Neural crest cell (in vitro differentiated cells): ENCODE measurements at places on chromosomes 16 and 17. TPM values are rescaled to one million over a fixed set of nuclear protein-coding genes. Genes with fewer than 3 reads are reported as not detected.

CACNG4 gene
- 38.4 and 38.9 TPM in 2 replicates for total RNA-seq

PLD6 gene
- total RNA-seq: 0.23 TPM in 1 of 2 replicates, not detected in the other

CES3 gene
- 2.4 and 3.2 TPM in 2 replicates for total RNA-seq

NLRC3 gene
- 0.18 TPM in 1 of 2 replicates, not detected in the other for total RNA-seq

CDIP1 gene
- total RNA-seq: 31.7 and 32.2 TPM in 2 replicates

CES1 gene
- 0.58 TPM in 1 of 2 replicates, not detected in the other for total RNA-seq

IL17C gene
- total RNA-seq: 0.23 TPM in 1 of 2 replicates, not detected in the other

BMERB1 gene
- 43.6 and 45.1 TPM in 2 replicates for total RNA-seq

SPATA32 gene
- total RNA-seq: 0.23 and 0.25 TPM in 2 replicates

KRT34 gene
- total RNA-seq: not detected in 2 replicates

NFATC3 gene
- 64.9 and 71.7 TPM in 2 replicates for total RNA-seq

GOT2 gene
- 128 and 133 TPM in 2 replicates for total RNA-seq

ACE gene
- total RNA-seq: 0.42 and 0.61 TPM in 2 replicates

CPPED1 gene
- 6.9 and 7.6 TPM in 2 replicates for total RNA-seq

ZKSCAN2 gene
- total RNA-seq: 25.5 and 25.8 TPM in 2 replicates

SLC38A8 gene
- not detected in 2 replicates for total RNA-seq

DPEP2 gene
- total RNA-seq: not detected in 2 replicates

MILR1 gene
- not detected in 2 replicates for total RNA-seq

MRM1 gene
- 4.6 and 5.4 TPM in 2 replicates for total RNA-seq

FGF11 gene
- 6.0 and 6.5 TPM in 2 replicates for total RNA-seq

XYLT1 gene
- total RNA-seq: 14.3 and 15.0 TPM in 2 replicates

TEKT1 gene
- not detected in 2 replicates for total RNA-seq

ACSM2B gene
- total RNA-seq: not detected in 2 replicates

KRTAP2-1 gene
- total RNA-seq: not detected in 2 replicates

KRT27 gene
- total RNA-seq: not detected in 2 replicates

PIP4K2B gene
- 95.3 and 105 TPM in 2 replicates for total RNA-seq

SPNS2 gene
- total RNA-seq: 3.8 and 4.3 TPM in 2 replicates

CCDC154 gene
- 1.2 and 1.9 TPM in 2 replicates for total RNA-seq

MYLK3 gene
- 0.33 and 1.0 TPM in 2 replicates for total RNA-seq

SEZ6 gene
- 0.30 and 0.72 TPM in 2 replicates for total RNA-seq

PROCA1 gene
- 11.7 and 12.5 TPM in 2 replicates for total RNA-seq

ESRP2 gene
- 0.09 and 0.23 TPM in 2 replicates for total RNA-seq

TBC1D3L gene
- total RNA-seq: 26.7 and 26.9 TPM in 2 replicates

RRAD gene
- total RNA-seq: 0.20 and 0.54 TPM in 2 replicates
